ENCODE measurements at places on chromosomes 5 and 9.

DNA sequence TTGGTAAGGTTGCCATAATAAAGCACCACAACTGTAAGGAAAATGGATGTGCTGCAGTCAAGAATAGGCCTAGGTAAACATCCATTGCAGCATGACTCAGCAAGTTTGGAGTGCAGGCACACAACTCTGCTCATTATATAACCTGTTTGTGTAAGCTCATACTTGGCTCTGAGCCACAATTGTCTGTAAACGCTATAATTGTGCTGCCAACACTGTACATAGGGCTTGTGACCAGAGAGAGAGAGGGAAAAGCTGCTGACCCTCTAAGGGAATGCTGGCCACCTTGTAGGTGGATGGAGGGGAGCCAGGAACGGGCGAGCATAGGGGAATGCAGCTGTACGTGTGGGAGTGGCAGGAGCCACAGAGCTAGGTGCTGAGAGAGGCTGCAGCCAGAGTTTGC lies 2186.5 kb upstream of the ACO1 start:
- DNase-seq: no peak

GRCh38 chr5:98779264-98779877 lies 5.9 kb downstream of the RGMB start:
- DNase-seq: peak; percentile 44

DNA sequence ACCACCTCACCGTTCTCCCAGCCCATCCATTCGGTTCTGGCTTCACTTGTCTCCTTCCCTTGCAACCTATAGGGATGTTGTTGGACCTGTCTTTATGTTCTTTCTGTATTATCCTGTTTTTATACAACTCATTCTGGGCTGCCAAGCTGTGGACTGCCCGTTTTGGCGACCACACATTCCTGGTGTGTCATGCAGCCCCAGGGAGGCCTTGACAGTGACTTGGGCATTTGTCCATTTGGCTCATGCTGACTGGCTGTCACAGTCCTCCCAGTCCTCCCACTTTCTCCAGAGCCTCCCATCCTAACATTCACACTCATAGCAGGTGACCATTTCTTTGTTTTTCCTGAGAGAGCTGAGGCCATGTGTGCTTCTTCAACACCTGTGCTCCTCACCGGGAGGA lies 136.4 kb downstream of the SLF1 start:
- DNase-seq: peak; percentile 13

DNA sequence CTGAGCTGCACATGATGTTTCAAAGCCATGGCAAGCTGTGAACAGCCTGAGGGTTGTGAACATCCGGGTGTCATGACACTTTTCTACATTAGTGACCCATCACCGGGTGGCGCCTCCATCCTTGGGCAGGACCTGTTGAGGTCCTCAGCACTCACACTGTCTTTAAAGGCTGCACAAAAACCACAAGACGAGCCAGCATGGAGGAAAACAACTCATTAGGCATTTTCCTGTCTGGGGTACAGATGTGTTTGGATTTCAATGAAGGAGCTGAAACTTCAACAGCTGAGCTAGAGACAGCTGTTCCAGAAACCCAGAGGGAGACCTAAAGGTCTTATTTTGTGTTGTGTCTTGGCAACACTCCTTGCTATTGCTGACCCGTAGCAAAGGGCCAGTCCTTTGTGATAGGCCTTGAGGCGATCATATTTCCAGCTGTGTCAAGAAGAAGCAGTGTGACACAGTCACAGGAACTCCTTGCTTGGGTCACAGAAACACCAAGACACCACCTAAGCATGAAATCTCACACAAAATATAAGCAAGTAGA lies 151.8 kb upstream of the VLDLR start:
- peak; percentile 37 for DNase-seq

GRCh38 chr5:112024769-112025168 lies 267.8 kb upstream of the NREP start:
- peak; percentile 49 for DNase-seq

DNA sequence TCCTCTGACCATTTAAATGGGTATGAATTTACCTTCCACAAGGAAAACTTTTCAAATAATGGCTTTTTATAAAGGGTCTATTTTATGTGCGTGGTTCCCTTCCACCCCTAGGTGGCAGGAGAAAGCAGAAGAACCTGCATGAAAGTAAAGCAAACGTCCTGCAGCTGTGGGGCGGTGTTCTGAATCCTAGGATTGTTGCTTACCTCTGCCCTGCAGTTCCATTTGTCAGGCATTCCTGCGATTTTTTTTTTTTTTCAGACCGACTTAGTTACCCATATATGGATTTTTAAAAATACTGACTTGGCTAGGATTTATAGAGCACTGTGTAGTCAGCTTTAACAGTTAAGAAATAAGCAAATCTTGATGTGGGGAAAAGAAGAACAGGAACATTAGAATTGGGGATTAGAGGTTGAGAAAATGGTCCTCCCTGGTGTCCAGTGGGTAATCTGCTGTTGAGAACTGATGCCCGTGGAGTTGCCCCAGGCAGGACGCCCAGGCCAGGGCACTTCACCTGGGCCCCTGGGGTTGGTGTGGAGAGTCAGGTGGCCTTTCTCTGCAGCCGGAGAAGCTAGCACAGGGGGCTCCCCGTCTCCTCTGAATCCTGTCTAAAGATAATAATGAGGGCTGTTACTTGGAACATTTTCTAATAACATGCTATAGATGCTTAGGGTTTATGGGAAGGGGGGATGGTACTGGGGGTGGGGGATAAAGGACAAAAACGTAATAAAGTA lies 30.4 kb upstream of the LTC4S start:
- DNase-seq: peak; percentile 87

DNA sequence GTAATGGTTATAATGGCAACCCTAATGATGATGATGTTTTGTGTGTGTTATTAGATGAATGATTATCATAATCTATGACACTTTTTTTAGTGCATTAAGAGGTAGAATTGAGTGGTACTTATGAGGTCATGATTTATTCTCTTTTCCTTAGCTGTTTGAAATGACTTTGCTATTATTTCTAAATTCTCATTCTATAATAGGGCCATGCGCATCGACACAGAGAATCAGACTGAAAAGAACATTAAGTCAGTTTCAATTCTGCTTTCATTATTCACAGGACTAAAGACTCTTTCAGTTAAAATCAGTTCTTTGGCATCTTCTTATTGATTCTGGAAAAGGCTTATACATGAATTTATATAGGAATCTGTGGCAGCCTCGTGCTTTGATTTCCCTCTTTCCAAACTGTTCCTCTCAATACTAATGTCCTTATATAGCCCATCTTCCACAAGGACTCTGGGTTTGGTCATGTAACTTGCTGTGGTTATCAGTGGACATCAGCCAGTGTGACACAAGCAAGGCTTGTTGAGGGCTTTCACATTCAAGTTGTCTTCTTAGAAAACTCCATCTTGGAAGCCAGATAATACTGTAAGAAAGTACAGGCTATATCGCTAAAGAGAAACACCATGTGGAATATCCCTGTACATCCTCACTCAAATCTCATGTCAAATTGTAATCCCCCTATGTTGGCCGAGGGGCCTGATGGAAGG lies 140.3 kb upstream of the CHD1 start:
- no peak for DNase-seq

Measured in GM23248 (cell line).